ENCODE measurements at places on chromosomes 4 and X.

- no peak for DNase-seq
Measured at GRCh38 chr4:74931376-74931775, 1.5 kb upstream of the PARM1 start.

- peak; percentile 55 for DNase-seq
Measured at GRCh38 chr4:37246891-37247290, 2.3 kb downstream of the NWD2 start.

GRCh38 chr4:76502886-76503285 lies 67.9 kb downstream of the SHROOM3 start:
- DNase-seq, result no peak

DNA sequence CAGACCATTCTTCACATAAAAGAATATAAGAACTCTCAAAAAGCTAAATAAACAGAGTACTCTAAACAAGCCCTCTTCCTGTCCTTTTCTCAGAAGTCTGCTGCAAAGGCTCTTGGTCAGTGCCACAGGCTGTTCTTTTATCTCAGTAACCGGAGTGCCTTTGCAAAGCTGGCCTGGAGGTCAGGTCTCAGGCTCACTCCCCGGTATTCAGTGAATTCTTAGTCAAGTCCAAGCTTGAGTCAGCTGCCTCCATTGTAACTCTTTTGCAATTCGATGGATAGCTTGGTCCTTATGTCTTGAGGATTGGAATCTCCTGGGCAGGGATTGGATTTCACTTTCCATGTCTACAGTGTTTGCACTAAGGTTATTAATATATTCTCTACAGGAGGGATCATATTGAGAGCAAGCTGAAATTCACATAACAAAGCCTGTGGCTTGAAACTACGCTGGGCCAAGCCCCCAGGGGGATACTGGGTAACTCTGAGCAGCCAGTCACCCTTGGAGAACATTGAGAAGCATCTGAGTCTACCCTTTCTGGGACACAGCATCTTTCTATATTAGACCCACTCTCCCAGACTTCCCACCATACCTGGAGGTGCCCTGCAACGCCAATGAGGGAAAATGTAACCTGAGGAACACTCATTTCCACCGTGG lies 10.0 kb upstream of the HS6ST2 start:
- DNase-seq, result no peak

- DNase-seq, result no peak
Measured at GRCh38 chr4:3328814-3329663, 36.2 kb downstream of the RGS12 start.

GRCh38 chr4:148004228-148004857 lies 272.5 kb downstream of the ARHGAP10 start:
- DNase-seq, result no peak

- DNase-seq, result no peak
Measured at GRCh38 chr4:147173797-147174432, 228.3 kb upstream of the TTC29 start.

- DNase-seq, result no peak
Measured at GRCh38 chr4:150743564-150744342, 161.8 kb downstream of the MAB21L2 start.

DNA sequence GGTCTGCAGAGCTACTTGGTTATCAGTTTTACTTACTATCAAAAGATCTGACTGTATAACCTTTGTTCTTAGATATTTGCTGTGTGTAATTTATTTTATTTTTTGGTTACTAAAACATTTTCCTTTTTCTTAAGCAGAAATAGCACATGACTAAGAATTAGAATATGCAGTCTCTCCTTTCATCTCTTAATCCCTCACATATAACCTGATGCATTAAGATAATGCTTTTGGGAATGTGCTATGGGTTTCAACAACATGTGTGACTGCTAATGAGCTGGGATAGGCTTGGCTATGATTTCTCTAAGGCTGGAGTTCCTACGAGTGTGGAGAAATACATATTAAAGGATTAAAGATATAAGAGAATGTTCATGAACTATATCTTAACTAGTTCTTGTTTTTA lies 41.5 kb downstream of the SHROOM3 start:
- no peak for DNase-seq

DNA sequence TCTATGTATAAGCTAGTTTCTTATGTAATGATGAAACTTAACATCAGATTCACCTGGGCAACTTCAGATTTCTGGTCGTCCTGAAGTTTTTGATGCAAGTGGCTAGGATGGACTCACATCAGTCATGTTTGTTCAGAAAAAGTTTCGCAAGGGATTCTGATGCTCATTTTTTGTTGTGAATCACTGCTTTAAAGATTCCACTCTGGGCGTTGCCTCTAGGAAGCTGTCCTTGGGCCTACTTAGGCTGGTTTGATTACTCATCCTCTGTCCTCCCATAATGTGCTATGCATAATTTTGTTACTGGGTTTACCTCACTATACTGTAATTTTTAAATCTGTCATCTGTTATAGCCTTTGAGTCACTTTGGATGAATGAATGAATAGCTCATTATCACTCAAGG lies 30.8 kb downstream of the HERC3 start:
- no peak for DNase-seq

DNA sequence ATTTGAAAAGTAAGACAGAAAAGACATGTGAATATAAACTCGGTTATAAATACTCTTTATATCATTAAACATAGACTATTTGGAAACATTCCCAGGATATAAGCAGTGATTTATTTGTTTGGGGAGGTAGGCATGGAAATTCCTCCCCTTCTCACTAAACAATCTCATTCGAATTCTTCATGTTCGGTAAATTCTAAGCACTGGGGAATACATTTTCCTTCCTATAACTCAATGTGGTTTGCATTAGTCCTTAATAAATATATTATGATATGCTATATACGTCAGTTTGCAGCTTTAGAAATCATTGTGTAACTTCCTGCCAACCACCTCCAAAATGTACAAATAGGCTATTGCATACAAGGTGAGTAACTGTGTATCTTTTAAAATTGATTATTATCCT lies 99.6 kb downstream of the UGT8 start:
- DNase-seq, result no peak

DNA sequence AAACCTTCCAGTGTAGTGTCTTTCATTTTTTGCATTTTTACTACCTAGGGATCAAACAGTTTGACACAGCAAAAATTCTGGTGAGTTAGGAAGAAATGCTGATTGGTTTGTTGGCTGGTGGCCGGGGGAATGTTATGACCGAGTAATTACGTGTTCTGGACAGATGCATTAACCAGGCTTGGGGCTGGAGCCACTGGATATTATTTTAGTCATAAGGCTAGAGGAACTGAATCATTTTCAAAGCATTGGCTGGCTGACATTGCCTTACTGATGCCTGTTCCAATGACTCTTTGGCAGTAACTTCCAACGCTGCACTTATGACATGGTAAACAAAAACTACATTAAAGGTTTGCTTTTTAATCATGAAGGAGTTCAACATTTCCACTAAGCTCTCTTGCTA lies 84.6 kb downstream of the FBXO8 start:
- DNase-seq, result peak; percentile 1

DNA sequence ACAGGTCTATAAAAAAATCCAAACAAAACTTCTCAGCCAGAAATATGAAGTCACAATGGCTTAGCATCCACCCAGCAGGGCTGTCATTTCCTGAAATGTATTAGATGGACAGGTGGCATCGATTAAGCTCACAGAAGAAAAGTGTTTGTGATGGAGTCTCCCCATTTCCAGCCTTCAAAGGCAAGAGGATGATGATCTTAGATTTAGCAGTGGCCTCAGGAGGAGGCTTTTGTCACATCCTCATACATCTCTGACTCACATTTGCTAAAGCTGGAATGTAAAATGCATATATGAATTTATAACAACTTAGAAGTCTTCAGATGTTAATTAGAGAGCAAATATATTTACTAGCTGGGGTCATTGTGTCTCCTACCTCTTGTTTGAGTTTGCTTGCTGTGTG lies 441.9 kb downstream of the SPRY1 start:
- DNase-seq, result peak; percentile 4

DNA sequence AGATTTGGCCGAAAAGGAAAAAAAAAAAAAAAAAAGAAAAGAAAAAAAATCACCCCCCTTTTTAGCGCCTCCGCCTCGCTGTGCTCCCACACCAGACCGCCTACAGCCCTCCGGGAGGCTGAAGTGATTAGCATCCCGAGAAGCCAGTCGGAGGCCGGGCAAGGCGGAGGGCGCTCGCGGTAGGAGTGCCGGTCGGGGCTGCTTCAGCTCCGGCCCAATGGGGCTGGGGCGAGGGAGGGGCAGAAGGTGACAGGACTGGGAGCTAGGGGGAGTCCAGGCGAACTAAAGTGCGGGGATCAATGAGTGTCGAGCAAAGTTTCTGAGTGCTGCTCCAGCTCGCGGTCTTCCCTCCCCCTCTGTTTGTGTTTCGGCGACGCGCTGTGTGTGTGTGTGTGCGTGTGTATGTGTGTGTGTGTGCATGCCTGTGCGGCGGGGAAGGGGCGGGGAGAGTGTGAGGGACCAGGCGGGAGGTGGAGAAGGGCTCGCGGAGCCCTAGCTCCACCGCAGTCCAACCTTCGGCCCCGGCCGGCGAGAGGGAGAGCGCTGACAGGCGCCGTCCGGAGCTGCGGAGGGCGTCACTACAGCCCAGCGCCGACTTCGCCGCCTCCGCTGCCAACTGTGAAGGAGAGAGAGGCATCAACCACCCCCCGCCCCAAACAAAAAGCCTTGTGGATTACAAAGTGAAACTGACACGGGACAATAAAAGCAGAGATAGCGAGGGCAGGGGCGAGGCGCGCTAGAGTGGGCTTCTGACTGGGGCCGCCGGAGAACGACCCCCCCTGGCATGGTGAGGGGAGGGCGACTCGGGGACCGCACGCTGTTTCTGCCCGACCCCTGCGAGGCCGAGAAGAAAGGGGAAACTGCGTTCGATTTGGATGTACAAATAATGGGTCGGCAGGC lies at the start of gene FAT4:
TSS of gene FAT4 (plus strand) at position 280 of the 900 bp plus-strand sequence. CDS start 1,457 bp downstream, outside the sequence.
- DNase-seq, result peak; percentile 68

DNA sequence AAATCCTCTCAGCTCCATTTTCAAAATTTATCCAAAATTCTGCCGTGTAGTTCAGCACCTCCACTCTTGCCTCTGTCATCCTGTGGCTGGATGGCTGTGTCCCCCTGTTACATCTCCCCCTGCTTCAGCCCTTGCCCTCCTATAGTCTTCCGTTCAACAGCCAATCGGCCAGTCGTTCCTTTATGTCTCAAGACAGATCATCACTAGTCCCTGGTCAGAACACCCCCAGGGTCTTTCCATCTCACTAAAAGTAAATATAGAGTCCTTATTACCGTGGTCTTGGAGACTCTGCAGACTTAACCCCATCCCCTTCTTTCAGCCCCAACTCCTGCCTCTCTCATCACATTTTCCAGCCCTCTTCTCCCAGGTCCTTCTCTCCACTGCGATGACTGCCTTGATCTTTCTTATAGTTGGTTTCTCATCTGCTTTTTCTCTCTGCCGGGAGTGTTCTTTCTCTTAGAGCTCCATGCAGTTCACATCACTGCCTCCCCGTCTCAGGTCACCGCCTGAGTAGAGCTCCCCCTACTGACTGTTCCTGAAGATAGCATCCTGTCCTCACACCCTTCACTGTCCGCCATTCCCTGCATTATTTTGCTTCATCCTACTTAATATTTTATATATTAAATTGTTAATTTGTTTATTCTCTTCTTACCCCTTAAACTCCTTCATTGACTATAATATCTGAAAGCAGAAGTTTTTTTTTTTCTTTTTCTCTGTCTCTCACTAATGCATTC lies 736.9 kb upstream of the MAGEB2 start:
- peak; percentile 26 for DNase-seq

- no peak for DNase-seq
Measured at GRCh38 chrX:3231766-3232165, 114.7 kb downstream of the MXRA5 start.

DNA sequence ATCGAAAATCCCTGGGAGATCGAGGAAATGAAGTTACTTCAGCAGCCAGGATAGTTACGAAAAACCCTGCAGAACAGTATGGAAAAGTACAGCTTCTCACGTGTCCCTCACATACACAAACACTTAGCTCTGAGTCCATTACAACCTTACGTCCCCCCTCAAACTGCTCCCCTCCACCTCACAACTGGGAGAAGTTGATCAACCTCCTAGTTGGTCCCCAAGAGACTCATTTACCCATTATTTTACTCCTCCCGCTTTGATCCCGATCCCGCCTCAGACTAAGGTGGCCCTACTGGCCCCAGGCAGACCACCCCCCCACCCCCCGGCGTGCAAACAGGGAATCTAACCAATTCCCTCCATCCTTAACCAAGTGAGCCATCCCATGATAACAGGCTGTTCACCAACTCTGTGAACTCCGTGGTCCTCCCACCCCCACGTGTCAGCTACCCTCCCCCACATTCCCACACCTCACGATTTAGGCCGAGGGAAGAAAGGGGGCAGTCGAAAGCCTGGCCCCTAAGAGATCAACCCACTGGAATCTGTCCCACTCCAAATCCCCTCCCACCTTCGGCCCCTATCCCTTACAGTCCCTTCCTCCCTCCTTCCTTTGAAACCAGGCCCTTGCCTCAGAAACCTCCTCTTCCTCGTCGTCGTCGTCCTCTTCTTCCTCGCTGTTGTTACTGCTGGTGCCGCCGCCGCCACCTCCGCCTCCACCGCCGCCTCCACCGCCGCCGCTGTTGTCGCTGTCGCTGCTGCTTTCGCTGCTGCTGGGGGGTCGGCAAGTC lies 755 bp downstream of the ANKRD17 start:
- DNase-seq, result peak; percentile 24

GRCh38 chr4:184417802-184418511 lies 56.4 kb downstream of the IRF2 start:
- DNase-seq, result no peak

GRCh38 chrX:72271812-72272211 lies 5.2 kb downstream of the RPS4X start:
- DNase-seq, result no peak

DNA sequence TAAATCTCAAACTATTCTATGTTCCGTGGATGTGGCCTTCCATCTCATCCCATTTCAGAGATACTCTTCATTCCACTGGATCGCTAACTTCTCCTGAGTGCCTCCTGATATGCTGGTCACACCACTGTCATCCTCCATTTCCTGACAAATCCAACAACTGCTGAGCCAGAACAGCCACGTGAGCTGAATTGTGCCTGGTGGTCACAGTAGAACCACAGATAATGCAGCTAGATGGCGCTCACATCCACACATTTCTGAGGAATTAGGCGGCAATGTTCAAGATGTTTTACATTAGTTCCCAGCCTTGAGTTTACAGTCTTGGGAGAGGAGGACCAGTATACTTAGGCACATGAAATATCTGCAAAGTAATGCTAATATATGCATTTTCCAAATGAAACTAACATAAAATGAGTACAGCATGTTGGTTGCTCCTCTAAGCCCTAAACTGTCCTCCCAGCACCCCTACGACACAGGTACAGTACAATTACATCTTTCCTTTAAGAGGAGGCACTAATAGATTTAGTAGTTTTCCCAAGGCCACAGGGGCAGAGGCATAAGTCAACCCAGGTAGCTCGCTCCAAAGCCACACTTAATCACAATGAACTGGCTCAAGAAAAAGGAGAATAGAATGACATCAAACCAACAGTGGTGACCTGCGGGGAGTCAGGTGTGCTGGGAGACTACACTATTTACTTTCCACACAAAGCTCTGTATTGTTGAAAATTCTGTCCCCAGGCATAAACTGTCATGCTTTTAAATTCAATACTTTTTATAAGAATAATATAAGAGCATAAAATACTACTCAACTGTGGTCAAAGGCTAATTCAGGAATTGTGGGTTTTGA lies 134.2 kb downstream of the CHIC2 start:
- DNase-seq, result peak; percentile 92

- DNase-seq, result no peak
Measured at GRCh38 chr4:4670869-4671268, 129.0 kb upstream of the STX18 start.

All from NCI-H2081 (cell line).